ENCODE measurements at places on chromosomes 11 and 22.

- DNase-seq, result no peak
These were observed 106.8 kb downstream of the DCDC1 start for GRCh38 chr11:31262761-31263160.

GRCh38 chr11:87866951-87867350 lies 308.3 kb downstream of the RAB38 start:
- no peak for DNase-seq

DNA sequence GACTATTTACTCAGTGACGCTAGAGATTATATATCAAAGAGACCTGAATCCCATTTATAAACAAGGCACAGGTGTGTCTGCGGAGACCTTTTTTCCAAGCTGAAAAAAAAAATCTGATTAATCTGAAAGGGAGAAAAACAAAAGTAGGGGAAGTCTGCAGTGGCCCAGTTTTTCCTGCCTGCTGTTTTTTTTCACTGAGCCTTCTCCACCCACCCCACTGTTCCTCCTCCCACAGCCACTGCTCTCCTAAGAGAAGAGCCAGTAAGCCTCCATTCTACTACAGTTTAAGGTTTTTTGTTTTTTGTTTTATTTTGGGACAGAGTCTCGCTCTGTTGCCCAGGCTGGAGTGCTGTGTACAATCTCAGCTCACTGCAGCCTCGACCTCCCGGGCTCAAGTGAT lies 18.4 kb downstream of the ARFGAP2 start:
- no peak for DNase-seq

- DNase-seq, result peak; percentile 8
These were observed 2.6 kb downstream of the PHOX2A start for GRCh38 chr11:72241291-72241781.

DNA sequence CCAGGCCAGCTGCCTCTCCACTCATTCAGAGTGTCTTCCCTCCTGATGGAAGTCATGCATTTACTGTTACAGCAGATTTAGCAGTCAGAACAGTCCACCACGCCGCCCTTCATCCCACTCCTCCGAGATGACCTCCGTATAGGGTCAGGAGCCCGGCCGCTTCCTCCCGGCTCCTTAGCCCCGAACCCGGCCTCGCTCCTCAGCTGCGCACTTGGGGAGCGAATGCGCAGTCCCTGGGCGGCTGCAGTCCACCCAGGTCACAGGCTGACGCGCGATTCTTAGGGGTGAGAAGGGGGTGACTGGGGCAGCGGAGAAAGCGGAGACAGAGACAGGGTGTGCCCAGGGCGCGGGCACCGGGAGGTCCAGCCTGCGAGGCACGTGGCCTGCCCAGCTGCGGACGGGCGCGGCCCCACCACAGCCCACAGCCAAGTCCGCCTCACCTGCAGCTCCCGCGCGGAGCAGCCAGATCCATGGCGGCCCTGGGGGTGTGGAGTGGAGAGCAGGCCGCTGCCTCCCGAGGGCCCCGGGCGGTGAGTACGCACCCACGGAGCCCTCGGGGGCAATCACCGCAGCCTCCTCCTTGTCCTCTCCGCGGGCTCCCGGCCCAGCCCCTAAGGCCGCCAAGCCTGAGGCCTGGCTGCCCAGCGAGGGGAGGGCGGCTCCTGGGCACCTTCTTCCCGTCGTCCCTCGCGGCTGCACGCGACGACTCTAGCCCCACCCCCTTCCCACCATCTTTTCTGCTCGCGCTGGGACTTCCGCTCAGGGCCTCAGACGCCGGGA lies 286.6 kb downstream of the BRD1 start:
- no peak for DNase-seq

- no peak for DNase-seq
These were observed 31.6 kb downstream of the SLC36A4 start for GRCh38 chr11:93166194-93166593.

- no peak for DNase-seq
These were observed 13.7 kb downstream of the AMOTL1 start for GRCh38 chr11:94781837-94782236.

GRCh38 chr11:31160504-31161422 lies 208.8 kb downstream of the DCDC1 start:
- DNase-seq, result no peak
